ENCODE measurements at places on chromosomes 5 and 9. TPM values are rescaled to one million over a fixed set of nuclear protein-coding genes. Genes with fewer than 3 reads are reported as not detected.

Gene PCDHB2
- 2.2 TPM for total RNA-seq

GRCh38 chr5:147481376-147481775 lies 28.5 kb downstream of the DPYSL3 start:
- no peak for DNase-seq

DNA sequence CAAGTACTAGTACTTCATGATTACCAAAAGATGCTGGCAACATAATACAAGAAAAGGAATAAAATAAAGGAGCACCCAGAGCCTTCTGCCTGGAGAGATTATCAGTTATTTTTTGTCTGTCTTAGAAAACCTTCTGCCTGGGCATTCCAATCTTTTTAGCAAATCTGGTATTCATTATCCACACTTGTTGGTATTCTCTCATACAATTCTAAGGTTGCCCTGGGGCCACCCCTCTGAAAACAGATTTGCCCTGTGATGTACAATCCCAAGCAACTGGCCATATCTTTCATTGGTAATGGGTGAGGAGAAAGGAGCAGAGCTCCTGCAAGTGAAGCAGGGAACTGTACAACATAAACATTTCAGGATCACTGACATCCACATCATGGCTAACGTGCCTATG lies 47.8 kb downstream of the WDR41 start:
- no peak for DNase-seq

Gene SURF6
- total RNA-seq = 8.2 TPM

DNA sequence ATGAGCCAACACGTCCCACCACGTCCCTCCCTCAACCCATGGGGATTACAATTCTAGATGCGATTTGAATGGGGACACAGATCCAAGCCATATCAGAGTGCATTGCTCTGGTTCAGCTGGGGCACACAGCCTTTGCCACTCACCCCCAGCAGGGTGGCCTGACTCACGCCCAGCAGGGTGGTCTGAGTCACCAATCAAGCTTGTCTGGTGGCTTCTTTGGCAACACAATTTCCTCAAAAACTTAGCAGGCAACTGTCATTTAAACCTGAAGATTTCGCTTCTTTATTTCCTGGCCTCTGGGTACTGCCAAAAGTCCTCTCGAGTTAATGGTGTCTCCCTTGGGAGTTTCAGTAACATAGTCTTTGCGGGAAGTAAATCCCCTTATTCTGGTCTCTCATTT lies 16.3 kb upstream of the SEMA5A start:
- DNase-seq = no peak

GRCh38 chr5:126235628-126236027 lies 187.6 kb upstream of the GRAMD2B start:
- DNase-seq = no peak

Gene FAM174A
- 23.1 TPM for total RNA-seq

GRCh38 chr5:86881493-86882090 lies 263.9 kb downstream of the COX7C start:
- DNase-seq = no peak

GRCh38 chr5:136031711-136032110 lies 2.9 kb downstream of the TGFBI start:
- DNase-seq = no peak
